NAMALWA (cell line): ENCODE measurements at places on chromosomes 5 and 9.

- no peak for DNase-seq
Measured at GRCh38 chr9:116628716-116629115, 58.4 kb upstream of the TRIM32 start.

GRCh38 chr5:39197556-39197955 is 21.8 kb downstream of the FYB1 start:
- no peak for DNase-seq

- DNase-seq = no peak
Measured at GRCh38 chr9:95313010-95313498, 4.5 kb downstream of the FANCC start.

DNA sequence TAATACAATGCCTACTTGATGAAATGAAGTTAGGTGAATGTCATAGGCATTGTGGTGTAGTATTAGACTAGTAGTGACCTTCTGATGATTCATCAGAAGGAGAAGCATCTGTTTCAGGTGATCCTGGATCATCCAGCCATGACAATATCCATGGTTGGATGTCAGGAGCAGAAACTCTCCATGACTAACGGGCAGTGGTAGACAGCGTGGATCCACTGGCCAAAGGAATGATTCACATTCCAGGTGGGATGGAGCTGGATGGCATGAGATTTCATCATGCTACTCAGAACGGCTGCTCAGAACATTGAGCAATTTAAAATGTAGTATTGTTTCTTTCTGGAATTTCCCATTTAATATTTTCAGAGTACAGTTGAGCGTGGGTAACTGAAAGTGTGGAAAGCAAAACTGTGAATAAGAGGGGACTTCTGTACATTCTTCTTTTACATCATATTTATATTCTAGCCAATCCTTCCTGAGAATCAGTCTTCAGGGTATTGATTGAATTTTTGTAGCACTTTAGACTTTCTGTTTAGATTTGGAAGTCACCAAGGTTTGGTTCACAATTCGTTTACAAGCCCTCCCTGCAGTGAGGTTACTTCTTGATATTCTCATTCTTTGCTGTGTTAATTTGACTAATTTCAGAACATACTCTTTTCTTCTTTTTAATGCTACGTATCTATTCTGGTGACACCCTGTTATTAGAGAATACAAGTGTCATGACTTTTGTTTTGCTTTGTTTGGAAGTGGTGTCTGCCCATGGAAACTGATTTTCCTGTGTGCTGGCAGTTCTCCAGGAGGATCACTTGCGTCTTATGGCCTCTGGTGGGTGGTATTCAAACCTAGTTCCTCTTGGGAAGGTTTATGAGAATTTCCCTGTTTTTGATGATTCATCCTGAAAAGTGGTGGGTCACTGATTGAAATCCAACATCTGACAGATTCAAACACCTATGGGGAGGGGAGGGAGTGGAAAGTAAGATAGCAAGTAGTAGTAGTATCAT is 12.2 kb upstream of the CLINT1 start:
- no peak for DNase-seq

DNA sequence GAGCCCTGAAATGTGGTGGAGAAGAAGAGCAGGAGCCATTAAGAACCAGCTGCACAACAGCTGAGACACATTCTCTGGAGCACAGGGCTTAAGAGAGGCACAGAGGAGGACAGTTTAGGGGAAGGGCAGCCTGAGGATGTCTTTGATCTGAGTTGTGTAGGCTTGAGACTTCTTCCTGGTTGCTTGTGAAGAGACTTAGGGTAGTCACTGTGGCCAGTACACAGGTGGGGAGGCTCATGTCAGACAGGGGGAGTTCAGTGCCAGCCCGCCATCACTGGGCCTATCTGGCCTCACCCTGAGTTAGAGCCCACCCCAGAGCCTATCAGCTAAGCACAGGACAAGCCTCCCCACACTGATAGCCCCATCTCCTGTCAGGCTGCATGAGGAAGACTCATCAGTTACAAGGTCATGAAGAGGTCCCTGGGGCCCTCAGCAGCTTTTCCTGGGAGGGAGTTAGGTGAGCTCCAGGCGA is 19.8 kb downstream of the SLC22A4 start:
- DNase-seq = no peak

DNA sequence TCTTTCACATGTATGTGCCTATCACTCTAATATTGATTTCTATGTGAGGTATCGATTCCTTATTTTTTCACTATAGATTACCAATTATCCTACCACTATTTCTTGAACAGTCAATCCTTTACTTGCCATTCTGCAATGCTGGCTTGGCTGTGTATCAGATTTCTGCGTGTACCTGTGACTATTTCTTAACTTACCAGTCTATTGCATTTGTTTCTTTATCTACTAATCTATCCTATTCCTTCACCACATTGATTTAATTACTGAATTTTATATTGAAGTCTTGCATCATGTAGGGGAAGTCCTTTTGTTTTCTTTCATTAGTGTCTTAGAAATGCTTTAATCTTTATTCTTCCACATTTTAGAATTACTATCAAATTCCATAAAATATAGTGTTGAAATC is 684.8 kb downstream of the LRRC70 start:
- DNase-seq = no peak

DNA sequence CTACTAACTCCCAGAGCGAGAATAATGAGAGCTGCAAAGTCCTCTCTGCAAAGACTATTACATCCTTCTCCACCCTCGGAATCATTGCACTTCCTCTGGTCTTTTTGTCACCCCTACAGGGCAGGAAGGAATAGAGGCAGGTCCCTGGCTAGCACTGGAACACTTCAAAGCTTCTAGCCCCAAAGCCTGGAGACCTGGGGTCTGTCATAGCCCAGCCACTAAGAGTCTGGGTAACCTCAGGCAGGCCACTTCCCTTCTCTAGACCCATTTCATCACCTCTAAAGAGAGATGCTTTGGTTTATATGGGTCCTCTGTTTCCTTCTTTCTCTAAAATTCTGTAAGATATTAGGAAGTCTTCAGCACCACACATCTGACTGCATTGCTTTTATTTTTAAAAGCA is 6.7 kb downstream of the ADRB2 start:
- no peak for DNase-seq

DNA sequence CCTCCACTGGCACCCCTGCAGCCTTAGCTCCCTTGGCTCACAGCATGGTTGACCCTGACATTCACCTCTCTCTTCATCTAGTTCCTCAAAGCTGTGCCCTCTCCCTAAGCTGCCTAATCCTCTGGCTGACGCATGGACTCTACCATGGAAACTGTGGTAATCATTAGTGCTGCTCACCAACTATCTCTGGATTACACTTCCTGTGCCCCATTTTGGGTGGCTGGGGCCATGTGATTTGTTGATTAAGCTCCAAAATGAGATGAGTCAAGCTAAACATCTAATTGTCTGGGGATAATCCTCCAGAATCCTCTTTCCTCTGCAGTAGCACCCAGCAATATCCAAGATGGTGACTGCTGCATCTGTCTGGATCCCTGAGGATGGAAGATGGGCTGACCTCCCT is 264.4 kb downstream of the SH3GL2 start:
- DNase-seq = no peak

GRCh38 chr9:89999534-90000370 is 394.9 kb downstream of the GADD45G start:
- peak; percentile 82 for DNase-seq

- DNase-seq = peak; percentile 15
Measured at GRCh38 chr9:117034866-117035265, 347.8 kb downstream of the TRIM32 start.

DNA sequence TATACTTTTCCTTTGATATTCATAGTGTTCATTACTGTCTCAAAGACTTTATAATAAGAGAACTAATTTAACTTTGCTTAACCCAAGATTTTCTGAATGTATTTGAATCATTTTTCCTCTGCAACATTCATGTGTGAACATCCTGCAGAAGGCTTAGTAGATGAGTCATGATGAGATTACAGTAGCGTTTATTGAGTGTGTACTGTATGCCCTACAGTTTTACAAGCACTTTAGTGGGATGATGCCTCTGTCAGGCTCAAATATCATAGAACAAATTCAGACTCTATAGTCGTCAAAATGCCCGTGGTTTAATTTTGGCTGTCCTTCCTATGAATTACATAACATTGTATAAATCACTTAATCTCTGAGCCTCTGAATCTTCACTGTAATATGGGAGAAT is 41.2 kb downstream of the FYB1 start:
- DNase-seq = no peak

- DNase-seq = no peak
Measured at GRCh38 chr5:14469551-14470377, 111.8 kb upstream of the OTULINL start.

DNA sequence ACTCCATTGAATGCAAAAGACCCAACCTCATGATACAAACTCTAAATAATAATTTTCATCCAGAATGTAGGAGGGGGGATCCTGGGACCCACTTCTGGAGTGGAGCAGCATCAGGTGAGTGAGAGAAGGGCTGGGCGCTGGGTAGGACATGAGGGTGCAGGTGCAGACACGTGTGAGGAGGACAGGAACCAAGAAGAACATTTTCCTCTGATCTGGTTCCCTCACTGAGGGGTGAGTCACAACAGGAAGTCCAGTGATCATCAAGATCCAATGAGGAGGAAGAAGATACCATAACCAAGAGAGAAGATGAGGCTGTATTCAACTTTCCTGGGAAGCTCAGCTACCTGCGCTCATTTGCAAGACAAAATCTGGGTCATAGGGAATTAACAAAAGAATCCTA is 57.4 kb downstream of the SFXN1 start:
- DNase-seq = no peak

- no peak for DNase-seq
Measured at GRCh38 chr5:67029481-67029880, 167.1 kb downstream of the CD180 start.

DNA sequence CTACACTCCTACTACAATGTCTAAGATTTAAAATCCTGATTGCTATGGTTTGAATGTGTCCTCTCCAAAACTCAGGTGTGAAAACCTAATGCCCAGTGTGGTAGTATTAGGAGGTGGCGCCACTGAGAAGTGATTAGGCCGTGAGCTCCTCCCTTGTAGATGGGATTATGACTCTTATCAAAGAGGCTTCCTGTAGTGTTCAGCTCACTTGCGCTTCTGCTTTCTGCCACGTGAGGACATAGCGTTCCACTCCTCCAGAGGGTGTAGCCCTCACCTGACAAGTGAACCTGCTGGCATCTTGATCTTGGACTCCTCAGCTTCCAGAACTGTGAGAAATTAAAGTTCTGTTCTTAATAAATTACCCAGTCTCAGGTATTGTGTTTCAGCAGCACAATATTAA is 33.0 kb upstream of the WHRN start:
- peak; percentile 66 for DNase-seq

- no peak for DNase-seq
Measured at GRCh38 chr9:85723215-85723614, 18.5 kb downstream of the AGTPBP1 start.

GRCh38 chr9:6646293-6646636 is 736 bp upstream of the GLDC start:
- DNase-seq = no peak

DNA sequence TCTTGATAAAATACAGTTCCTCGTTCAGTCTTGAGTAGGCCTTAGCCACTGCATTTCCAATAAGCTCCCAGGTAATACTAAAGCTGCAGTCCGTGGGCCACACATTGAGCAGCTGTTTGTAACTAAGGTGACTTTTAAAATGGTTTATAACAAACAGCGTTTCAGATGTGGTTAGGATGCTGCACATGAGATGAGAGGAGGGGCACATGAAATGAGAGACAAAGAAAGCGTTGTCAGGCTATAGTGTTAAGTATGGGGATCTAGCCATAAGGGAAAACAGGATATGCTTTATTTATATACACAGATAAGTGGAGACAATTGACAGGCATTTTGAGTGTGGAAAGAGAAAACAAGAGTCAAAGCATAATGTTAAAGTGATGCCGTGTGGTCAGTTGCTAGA is 89.9 kb downstream of the PAM start:
- DNase-seq = no peak

DNA sequence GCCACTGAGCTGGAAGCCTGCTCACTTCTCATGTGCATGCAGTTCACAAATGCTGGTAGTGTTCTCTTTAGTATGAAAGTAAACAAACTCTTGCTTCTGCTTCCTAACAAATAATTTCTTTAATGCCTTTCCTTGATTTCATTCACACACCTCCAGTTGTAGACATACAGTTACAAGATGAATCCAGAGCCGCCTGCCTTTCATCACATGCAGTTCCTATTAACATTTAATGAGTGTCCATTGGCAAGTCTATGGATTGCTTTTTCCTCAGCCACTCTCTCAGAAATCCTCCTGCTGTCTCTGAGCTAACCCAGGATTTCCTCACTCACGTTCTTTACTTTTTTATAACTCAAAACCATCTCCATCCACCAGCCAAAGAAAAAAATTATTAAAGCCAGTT is 408.6 kb downstream of the BNC2 start:
- DNase-seq = no peak
